ENCODE measurements at places on chromosomes 2 and 18.

DNA sequence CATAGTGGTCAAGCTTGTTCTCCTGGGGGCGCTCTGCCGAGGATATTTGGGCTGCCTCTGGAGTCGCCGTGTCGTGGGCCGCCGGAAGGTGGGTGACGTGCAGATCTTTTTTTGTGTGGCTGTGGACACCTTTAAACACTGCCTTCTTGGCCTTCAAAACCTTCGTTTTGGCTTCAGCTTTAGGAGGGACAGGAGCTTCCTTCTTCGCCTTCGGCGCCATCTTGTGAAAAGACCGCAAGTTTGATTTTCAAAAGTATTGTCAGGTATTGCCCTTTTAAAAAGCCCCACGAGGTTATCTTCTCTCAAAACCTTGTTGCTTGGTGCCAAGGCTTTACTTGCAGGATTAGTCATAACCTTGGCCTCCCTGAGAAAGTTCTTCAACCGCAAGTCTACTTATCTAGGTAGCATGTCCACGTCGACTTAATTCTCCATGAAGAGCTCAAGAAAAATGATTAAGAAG lies 20.8 kb downstream of the LAMA3 start:
- DNase-seq = no peak

DNA sequence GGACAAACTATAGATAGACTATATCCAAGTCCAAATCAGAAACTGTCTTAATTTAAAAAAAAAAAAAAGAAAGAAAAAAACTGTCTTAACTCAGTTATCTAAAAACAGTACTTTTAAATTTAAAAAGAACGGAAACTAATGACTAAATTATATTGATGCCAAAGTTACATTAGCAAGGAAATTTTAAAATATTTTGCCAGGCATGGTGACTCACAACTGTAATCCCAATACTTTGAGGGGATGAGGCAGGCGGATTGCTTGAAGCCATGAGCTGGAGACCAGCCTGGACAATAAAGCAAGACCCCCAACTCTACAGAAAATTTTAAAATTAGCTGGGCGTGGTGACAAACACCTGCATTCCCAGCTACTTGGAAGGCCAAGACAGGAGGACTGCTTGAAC lies 30.9 kb downstream of the MEMO1 start:
- no peak for DNase-seq

DNA sequence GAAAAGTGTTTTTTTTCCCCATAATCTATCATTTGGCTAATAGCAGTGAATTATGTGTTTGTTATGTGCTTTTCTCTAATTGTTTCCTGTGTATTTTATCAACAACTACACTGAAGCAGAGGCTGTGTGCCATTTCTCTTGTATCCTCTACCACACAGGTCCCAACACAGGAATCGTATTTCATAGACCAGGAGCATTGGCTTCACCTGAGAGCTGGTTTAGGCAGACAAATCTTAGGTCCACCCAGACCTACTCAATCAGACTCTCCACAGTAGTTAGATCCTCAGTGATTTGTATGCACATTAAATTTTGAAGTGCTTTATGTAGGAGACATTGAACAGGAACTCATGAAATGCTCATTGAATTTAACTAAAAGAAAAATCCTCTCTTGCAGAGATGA lies 109.2 kb downstream of the FSHR start:
- DNase-seq = no peak

GRCh38 chr2:158006961-158007719 lies 94.5 kb upstream of the UPP2 start:
- peak; percentile 69 for DNase-seq

DNA sequence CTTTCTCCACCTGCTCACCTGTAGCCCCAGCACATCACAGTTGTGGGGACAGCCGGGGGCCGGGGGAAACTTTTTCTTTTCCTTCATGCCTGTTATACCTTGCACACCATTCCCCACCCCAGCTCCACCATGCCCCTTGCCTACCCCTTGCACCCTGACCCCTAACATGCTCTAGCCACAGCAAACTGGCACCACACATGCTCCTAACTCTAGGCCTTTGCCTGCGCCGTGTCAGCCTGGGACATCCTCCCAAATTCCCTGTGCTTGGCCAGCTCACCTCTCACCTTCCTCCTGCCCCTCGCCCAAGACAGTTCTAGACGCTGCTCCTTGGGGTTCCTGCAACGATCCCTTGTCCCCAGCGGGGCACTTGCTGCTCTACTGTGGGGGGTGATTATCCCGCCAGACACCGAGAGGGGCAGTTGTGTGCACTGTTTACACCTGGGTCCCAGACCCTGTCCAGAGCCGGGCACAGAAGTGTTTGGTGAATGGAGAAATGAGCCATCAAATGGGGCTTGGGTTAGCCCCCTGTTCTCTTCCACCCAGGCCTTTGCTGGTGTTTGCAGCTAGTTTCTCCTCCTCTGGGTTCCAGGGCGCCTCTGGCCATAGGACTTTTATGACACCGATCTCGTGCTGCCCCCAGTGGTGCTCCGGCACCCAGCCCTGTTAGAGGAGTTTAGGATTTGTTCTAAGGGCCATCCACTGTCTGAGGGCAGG lies 129.8 kb downstream of the CTIF start:
- no peak for DNase-seq

- DNase-seq = peak; percentile 57
These were observed 5.6 kb downstream of the TMEM163 start for GRCh38 chr2:134713176-134713575.

DNA sequence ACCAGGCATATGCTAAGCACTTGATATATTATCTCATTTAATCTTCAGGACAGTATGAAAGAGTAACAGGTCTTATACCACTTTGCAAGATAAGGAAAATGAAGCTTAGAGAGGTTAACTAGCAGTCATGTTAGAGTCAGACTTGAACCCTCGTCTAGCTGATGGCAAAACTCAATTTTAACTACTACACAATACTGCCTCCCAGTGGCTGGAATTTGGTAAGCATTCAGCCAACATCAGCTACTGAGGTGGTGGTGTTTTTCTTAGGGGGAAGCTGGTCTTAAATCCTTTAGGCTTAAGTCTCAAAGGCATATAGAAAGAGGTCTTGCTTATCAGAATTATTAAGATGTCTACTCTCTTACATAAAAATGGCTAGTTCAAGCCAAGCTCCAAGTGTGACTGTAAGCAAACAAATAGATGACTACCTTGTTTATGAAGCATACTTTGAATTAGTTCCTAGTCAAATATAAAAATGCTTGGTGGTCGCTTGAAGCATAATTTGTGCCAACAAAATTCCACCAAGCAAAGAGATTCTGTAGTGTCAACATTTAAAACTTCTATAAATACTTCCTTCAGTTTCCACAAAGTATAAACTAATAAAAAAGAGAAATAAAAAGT lies 325.4 kb upstream of the FIGN start:
- DNase-seq = peak; percentile 33

DNA sequence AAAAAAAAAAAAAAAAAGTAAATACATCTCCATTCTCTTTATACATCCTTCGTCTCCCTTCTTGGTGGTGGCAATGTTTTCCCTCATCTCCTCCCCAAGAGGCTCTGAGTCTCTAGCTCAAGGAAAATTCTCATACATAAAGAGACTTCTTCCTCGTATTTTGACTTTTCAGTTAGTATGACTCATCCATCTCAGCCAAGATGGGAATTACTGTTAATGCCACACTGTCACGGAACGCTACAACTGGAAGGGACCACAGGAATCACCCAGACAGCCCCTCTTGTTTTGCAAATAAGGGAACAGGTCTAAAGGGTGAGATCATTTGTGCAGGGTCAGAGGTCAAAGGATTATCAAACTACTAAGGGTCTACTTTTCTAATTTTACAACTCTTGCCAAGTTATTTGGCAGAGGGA lies 19.5 kb downstream of the NFE2L2 start:
- no peak for DNase-seq

DNA sequence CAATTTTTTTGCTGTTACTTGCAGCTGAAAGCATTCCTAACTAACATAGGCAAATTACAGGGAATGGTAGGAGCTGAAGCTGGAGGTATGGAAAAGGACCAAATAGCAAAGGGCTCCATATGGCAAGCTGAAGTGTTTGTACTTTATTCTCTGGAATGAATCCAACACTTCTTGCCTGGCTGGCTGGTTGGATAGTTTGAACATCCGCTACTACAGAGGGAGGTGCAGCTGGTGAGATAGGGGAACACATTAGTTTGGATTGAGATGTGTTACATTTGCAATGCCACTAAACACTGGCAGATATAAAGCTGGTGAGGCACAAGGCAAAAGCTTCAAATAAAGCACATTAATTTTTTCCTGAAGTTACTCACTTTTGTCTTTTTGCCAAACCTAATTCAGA lies 291.5 kb downstream of the SP3 start:
- no peak for DNase-seq

DNA sequence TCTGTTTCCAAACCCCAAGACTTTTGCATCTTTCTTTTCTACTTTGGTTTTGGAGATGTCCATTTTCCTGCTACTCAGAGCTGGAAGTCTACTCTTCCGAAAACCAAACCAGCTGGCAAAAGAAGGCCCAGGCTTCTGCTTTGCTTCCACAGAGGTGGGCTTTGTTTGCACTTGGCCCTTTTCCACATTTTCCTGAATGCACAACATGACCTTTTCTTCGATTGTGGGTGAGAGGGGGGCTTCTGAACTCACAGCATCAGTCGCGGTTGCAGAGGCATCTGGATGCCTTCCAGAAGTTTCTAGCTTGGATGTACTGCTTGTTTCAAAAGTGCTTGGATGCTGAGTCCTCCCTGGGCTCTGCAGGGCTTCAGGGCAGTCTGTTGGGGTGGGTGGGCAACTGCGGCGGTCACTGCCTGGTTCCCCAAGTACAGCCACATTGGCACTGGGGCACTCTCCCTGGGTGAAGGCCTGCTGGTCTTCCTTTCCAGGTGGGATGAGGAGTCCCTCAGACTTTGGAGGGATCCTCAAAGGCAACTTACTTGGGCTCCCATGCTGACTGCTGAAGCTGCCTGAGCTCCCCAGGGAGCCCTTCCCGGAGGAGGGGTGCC lies 112.3 kb upstream of the LYPD1 start:
- no peak for DNase-seq

DNA sequence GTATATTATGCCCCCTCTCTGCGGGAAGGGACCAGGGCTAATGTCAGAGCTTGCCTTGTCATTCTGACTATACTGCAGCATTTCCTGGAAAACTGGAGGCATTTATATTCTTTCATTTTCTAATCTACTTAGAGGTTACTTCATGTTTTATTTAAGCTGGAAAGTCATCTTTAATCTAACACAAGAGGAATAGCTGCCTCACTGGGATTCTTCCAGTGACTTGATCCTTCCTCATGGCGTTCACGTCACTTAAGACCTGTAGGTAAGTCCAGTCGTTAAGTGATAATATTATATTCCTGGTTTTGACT lies 727.6 kb upstream of the DDX18 start:
- no peak for DNase-seq

DNA sequence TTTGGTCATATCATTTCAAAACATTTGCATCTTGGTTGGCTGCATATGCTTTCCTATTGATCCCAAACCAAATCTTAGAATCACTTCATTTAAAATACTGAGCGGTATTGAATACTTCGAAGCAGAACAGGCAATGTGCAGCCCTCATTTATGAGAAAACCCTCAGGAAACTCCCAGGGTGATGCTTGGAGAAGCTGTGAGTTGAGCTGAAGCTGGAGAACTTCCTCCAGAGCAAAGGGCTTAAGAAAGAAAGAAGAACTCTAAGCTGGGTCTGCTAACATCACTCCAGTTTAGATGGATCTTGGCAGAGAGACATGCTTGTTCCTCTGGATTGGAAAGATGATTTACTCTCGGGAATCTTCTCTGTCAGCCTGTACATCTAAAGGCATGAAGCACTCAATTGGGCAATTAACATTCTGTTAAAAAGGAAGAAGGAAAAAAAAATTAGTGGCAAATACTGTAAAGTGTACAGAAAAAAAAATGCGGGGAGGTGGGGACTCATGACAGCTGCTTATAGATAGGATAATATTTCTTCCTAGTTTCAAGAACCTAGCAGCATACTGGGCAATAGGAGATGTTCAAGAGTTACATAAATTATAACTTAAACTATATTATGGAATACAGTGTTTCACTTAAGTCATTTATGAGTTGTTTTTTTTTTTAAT lies 49.5 kb downstream of the ATIC start:
- DNase-seq = no peak

GRCh38 chr2:173118395-173118794 lies 42.7 kb downstream of the MAP3K20 start:
- no peak for DNase-seq

DNA sequence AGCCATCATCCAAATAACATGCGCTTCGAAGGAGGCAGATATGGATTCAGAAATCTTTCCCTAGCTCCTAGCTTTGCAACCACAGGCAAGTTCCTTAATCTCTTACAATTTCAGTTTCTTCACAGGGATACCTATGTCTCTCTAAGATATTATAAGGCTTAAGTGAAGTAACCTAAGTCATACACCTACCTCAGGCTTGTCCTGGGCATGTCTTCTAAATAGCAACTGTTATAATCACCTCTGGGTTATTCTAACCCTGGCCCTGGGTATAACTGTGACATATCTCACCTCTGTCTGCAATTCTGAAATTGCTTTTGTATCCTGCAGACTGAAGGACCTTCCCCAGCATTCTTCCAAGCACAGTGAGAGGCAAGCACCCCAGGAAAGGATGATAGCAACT lies 8.3 kb upstream of the TBC1D8 start:
- DNase-seq = no peak

GRCh38 chr2:13495051-13495450 lies 778.3 kb downstream of the TRIB2 start:
- no peak for DNase-seq

Data from inflammatory macrophage (primary cell).